ENCODE measurements at places on chromosomes 1 and 21.

- DNase-seq = peak; percentile 30
Observed at GRCh38 chr1:233114860-233115259, 164.4 kb downstream of the NTPCR start.

- no peak for DNase-seq
Observed at GRCh38 chr1:150271291-150271959, 1.2 kb upstream of the C1orf54 start.

- no peak for DNase-seq
Observed at GRCh38 chr1:215958841-215959240, 391.7 kb downstream of the KCTD3 start.

DNA sequence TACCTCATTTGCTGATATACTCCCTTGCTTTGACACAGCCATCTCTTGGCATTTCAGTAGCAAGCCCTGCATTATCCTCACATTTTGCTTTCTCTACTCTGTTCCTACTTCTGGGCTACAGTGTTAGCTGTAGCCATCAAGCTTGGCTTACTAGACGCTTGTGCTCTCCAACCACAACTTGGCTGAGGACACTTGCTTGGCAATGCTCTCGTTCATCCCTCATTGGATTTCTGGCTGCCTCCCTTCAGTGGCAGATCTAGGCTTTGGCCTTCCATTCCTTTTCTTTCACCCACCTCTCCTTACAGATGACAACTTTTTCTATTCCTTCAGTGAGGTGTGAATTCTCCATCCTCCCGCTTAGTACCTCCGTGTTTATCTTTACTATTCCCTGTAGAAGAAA is 428.7 kb upstream of the LRRC7 start:
- DNase-seq = peak; percentile 59

GRCh38 chr1:116919802-116920201 is 10.1 kb downstream of the PTGFRN start:
- DNase-seq = no peak

GRCh38 chr1:174580801-174581200 is 133.0 kb downstream of the GPR52 start:
- DNase-seq = no peak

DNA sequence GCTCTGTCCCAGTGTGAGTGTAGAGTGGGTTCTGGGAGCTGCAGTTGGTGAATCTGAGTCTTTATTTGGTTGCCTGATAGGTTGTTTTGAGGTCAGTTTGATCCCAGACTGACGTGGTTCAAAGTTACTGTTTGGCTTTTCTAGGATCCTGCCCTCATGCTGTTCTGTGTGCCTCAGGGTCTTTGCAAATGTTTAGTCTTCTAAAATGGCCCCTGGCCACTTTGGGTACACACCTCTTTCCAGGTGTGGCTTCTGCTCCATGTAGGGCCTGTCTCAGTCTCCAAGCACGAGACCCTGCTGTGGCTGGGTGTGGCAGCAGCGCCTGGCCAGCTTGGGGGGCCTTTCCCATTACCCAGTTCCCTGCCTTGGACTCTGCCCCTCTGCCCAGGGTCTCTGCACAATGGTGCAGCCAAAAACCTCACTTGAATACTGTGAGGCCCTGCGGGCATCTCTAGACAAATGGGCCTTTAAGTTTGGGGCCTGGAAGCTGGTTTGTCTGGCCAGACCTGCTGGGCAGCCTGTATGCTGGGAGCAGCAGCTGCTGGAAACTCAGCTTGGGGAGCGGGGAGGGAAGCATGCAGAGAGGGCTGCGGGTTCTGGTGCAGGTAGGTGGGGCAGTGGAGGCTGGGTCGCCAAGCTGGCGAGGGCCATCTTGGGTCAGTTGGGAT is 5.6 kb downstream of the PTPRF start:
- no peak for DNase-seq

- DNase-seq = no peak
Observed at GRCh38 chr1:51960262-51960661, 30.2 kb downstream of the RAB3B start.

- DNase-seq = no peak
Observed at GRCh38 chr1:69172003-69173000, 395.4 kb upstream of the LRRC7 start.

GRCh38 chr1:151213560-151213959 is 15.2 kb downstream of the PIP5K1A start:
- no peak for DNase-seq

DNA sequence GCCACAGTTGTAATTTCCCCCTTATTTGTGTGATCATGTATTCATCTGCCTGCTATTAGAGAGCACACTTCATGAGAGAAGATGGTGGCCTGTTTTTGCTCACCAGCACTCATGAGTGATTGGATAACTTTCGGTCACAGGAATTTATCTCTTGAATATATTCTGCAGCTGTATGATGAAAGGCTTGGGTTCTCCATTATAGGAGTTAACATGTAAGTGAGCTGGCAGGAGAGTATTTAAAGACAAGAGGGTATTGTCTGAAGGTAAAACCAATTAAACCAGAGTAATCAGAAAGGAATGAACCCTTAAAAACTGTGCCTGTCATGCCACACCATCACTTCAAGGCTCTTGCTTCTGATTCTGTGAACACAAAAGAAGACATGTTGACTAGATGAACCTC is 574.9 kb upstream of the CAMK1G start:
- no peak for DNase-seq

GRCh38 chr1:214550013-214550856 is 1.2 kb downstream of the PTPN14 start:
- DNase-seq = no peak

GRCh38 chr1:28343405-28343804 is 14.6 kb downstream of the MED18 start:
- no peak for DNase-seq

GRCh38 chr1:185646202-185646683 is 87.9 kb upstream of the HMCN1 start:
- DNase-seq = peak; percentile 86

- peak; percentile 76 for DNase-seq
Observed at GRCh38 chr1:153220606-153221303, 3.4 kb downstream of the PRR9 start.

- DNase-seq = no peak
Observed at GRCh38 chr1:57179001-57179400, 213.2 kb upstream of the C8B start.

- no peak for DNase-seq
Observed at GRCh38 chr1:35932941-35933340, 2.0 kb downstream of the AGO3 start.

DNA sequence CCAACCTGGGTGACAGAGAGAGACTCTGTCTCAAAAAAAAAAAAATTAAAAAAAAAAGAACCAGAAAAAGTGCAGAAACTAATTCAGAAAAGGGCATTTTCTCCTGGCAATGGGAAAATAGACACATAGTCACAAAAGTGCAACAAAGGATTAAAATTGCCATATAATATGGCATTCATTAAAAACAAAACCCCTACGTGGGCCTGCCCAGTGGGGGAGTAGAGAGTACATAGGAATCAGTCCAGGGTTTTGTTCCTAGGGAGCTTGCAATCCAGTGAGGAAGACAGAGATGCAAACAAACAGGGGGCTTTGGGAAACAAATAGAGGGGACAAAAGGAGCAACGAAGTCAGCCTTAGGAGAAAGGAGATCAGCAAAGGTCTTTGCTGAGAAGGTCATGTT is 4.5 kb upstream of the TRABD2B start:
- no peak for DNase-seq

- no peak for DNase-seq
Observed at GRCh38 chr1:221462345-221462744, 279.5 kb downstream of the DUSP10 start.

DNA sequence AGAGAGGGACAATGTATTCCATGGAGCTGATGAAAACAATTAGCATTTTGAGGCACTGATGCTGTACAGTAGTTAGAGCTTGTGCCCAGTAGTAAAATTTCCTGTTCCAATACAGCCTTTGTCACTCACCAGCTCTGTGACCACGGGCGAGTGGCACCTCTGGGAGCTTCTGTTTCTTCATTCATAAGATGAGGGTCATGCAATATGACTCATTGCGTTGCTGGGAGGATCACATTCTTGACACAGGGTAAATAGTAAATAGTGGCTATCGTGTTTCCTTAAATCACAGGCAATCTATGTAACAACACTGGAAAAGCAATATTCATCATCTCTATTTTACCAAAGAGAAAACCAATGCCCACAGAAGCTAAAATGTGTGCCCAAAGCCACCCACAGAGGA is 4.5 kb upstream of the LRRC52 start:
- DNase-seq = no peak

GRCh38 chr1:13965770-13966398 is 265.9 kb downstream of the PRDM2 start:
- peak; percentile 82 for DNase-seq

GRCh38 chr21:39818557-39818956 is 48.7 kb upstream of the PCP4 start:
- no peak for DNase-seq

DNA sequence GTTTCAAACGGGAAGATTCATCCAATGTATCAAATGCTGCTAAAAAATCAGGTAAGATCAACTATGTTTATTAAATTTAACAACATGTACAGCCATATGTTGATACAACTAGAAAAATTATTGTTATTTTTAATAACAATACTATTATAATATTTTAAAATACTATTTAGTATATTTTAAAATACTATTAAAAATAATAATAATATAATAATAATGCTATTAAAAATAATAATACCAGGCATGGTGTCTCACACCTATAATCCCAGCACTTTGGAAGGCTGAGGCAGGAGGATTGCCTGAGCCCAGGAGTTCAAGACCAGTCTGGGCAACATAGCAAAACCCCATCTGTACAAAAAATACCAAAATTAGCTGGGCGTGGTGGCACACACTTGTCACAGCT is 54.6 kb downstream of the CATSPERE start:
- no peak for DNase-seq

DNA sequence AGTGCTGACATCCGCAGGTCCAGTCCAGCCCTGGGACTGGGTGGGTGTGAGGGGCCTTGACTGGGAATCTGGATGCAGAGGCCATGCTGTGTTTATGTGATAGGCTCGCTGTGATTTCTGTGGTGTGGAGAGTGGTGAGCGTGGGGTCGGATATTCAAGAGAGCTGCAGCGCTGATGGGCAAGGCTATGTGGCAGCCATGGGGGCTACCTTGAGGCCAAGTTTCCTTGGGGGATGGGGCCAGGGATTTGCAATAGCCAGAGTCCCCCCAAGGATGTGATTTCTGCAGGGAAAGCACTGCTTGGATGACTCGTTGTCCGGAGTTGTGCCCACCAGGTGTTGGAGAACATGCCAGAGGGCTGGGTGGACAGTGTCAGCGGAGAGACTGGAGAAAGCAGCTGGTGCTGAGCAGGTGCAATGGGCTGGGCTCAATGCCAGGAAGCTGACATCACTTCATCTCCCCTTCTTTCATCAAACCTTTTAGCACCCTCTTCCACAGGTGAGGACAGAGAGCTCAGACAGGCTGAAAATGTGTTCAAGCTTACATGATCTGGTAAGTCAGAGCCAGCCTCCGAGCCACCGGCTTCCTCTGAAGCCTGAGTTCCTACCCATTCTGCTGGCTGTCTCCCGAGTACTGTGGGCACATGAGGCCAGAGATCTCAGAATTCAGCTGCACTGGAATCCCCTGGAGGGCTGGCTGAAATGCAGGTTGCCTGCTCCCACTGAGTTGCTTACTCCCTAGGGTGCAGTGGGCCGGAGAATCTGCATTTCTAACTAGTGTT is 132.9 kb downstream of the RHOU start:
- DNase-seq = no peak

DNA sequence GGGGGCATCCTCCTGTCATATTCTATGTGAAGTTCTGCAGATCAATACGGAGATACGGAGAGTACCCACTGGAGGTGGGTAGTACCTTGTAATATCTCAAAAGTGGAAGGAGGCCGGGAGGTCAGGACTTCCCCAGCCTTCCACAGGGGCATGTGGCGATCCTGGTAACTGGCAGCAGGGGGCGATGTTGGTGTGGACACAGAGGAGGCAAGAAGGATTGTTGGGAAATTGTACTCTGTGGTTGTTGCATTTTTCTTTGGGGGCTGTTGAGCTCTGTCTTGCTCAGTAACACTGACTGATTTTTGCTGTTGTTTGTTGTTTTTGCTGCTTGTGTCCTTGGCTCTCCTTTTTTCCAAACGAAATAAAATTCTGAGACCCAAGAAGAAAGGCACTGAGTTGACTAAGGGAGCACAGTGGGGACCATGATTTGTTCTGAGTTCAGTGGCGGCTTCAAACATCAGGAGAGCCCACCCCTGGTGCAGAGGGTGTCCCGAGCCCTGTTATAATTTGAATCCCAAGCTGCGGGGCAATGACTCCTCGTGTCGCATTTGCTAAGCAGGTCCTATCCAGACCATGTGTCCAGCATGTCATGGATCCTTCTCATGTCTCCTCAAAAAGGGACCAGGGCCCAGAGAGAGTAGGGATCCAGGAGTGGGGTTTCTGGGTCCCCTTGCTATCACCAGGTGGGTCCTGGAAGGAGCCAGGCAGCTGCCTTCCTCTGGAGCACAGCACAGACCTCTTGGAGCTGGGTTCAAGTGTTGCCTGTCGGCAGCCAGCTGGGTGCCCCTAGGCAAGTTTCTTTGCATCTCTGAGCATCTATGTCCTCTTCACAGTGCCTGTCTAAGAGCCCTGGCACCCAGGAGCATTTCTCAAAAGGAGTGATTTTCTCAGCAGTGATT is 22.8 kb downstream of the LHX4 start:
- peak; percentile 59 for DNase-seq

DNA sequence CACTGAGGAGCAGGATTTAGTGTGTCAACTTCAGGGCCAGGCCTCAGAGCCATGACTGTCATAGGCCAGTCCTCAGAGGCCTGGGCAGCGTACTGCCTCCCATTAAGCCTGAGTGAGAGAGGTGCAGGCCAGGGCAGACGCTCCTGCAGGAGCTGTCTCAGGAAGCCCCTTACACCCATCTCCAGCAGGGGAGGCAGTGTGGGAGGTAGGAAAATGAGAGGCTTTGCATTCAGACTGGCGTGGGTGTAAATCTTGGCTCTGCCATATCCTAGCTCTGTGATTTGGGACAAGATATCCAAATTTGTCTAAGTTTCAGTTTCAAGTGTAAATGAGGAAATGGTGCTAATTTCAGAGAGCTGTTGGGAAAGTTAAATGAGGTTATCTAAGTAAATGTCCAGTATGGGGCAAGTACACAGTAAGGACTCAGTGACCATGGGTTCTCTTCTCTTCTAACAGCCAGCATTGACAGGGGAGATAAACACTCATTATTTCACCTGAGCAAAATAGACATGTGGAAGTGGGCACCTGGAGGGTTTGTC is 184.1 kb downstream of the ZSCAN20 start:
- no peak for DNase-seq

DNA sequence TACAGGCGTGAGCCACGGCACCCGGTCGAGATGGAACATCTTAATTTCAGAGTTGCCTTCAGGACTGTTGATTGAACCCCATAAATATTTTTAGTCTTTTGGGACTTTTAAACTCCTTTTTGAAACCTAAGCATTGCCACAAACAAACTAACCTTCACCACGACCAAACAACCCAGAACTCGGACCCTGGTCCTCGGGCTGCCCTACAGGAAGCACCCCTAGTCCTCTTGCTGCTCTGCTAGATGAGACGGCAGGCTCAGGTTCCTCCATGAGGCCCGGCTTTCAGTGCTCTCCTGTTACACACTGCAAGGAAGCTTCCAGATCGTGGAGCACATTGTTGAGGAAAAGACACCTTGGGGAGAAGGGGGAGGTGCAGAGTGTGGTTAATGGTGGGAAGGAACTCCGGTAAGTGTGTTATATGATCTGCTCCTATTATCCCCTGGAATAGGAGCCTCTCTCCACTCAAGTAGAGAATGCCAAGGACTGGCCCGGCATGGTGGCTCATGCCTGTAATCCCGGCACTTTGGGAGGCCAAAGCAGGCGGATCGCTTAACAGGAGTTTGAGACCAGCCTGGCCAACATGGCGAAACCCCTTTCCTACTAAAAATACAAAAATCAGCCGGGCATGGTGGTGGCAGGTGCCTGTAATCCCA is 5.7 kb downstream of the EPHX1 start:
- DNase-seq = no peak

Measured in Ammon's horn (tissue), 1 donor.